ENCODE measurements at places on chromosomes 13 and 19.

GRCh38 chr13:99749271-99750019, 222.1 kb downstream of the ZIC5 start:
- no peak for DNase-seq

GRCh38 chr13:93398167-93399035, 171.8 kb downstream of the GPC6 start:
- no peak for DNase-seq

GRCh38 chr13:42039457-42039945, 8.9 kb upstream of the DGKH start:
- peak; percentile 44 for DNase-seq

GRCh38 chr13:93224535-93224934, 2.1 kb upstream of the GPC6 start:
- no peak for DNase-seq

GRCh38 chr13:28501547-28501946, 6.6 kb upstream of the FLT1 start:
- DNase-seq, result no peak

DNA sequence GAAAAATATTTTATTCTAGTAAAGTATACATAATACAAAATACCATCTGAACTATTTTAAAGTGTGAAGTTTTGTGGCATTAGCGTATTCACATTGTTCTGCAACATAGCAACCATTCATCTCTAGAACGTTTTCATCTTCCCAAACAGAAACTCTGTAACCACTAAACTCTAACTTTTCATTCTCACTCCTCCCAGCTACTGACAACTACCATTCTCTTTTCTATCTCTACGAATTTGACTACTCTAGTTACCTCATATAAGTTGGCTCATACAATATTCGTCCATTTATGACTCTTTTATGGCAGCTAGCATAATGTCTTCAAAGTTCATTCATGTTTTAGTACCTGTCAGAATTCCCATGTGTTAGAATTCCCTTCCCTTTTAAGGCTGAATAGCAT, 150.5 kb upstream of the MIR17HG start:
- no peak for DNase-seq

DNA sequence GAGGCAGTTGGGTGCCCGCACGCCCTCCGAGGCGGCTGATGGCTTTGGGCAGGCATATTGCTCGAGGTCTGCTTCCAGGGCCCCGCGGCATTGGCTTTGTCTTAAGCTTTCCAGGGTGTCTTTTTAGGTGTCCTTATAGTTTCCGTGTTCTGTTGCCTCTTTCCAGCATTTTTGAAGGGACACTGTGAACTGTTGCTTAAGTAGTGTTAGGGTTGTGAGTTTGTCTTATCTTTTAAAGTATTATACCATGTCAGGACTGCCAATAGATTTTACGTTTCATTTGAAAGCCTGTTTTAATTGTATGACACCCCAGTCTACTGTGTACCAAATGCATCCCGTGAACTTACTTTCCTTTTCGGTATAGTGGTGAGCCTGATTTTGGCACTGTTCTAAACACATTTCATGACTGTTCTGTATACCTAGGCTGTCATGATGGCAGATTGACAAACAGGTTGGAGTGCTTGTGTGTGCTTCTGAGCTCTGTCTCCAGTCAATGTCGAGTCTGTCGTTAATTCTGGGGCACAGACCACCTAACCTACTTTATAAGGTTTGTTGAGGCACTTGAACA, 656 bp downstream of the PCCA start:
- no peak for DNase-seq

- DNase-seq, result peak; percentile 85
These were observed 14.0 kb upstream of the GPR4 start for GRCh38 chr19:45615795-45616703.

GRCh38 chr13:110950819-110951570, 36.1 kb upstream of the ANKRD10 start:
- DNase-seq, result no peak

DNA sequence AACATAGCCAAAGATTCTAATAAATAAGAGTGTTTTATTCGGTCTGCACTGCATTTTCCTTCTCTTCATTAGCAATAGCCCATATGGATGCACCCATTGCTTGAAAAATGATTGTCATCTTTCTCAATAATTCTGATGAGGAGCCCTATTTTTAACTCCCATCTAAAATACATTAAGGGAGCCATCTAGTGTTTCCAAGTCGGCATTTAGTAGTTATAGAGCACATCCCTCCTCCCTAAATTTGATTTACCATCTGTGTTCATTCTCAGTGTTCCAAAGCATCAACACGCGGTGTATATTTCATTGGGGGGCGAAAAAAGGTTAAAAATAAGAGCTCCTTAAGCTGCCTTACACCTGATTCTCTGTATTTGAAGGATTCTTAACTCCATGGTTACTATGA, 119.2 kb upstream of the IPO5 start:
- no peak for DNase-seq

GRCh38 chr13:111004444-111004843, 89.6 kb upstream of the ANKRD10 start:
- no peak for DNase-seq

- no peak for DNase-seq
These were observed 229.6 kb upstream of the HTR2A start for GRCh38 chr13:47126432-47126831.

GRCh38 chr19:38442736-38443135, 9.2 kb downstream of the RYR1 start:
- no peak for DNase-seq

DNA sequence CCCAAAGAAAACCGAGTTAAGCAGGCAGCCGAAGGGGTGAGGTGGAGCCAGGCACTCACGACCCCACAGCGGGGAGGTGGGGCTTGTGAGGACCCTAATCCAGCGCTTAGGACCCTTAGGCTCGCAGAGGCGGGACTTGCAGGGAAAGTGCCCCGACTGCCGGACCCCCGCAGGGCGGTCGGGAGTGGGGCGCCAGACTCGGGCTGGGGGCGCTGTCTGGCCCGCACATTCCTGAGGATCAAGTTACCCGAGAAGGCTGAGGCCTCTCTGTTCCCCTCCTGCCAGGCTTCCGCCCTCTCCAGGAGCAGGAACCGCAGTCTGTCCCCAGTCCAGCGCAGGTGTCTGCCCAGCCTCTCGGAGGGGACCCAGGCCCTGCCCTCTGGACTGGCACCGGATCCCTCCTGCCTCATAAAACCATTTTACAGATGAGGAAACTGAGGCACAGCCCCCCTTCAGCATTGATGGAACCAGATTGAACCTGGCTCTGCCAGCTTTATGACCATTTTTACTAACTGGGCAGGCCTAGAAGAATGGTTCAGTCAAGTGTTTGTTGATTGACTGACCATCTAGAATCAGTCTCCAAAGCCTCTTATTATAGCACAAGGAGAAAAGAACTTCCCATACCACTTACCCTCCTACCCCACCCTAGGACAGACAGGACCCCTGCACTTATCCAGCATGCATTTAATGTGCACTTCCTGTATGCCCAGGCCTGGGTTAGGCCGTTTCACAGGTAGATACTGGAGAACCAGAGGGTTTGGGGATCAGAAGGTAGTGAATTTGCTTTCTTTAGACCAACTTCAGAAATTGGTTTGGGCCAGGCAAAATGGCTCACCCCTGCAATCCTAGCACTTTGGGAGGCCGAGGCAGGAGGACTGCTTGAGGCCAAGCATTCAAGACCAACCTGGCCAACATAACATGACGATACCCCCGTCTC, 6.7 kb upstream of the JUND start:
- DNase-seq, result no peak

DNA sequence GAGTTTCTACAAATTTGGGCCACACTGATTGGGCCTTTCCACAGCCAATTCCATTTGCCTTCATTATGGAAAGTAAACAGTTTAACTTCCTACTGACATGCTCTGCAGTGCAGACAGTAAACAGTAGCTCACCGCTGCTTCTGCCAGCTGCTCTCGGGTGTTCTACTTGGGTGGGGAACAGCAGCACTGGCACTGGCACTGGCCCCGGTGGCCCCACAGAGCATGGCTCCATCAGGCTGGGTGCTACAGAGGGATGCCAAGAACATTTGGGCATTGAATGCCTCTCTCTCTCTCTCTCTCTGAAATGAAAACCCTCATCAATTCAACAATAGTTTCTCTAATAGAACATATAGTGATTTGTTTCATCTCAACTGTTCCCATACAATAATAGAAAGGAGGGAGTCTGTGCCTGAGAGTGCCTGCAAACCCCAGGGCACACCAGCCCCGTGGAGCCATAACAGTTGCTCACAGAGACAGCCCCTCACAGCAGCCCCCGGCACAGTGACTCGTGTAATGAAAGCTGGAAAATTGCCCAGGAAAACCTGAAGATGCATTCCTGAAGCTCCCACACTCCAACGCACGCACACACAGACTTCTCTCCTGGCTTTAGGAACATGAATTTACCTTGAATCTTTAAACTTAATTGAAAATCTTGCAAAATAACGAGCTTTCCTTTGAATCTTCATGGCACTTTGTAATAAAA, 38.2 kb upstream of the GJB6 start:
- DNase-seq, result no peak

GRCh38 chr13:28120317-28120716, 18.0 kb upstream of the PAN3 start:
- DNase-seq, result peak; percentile 29

DNA sequence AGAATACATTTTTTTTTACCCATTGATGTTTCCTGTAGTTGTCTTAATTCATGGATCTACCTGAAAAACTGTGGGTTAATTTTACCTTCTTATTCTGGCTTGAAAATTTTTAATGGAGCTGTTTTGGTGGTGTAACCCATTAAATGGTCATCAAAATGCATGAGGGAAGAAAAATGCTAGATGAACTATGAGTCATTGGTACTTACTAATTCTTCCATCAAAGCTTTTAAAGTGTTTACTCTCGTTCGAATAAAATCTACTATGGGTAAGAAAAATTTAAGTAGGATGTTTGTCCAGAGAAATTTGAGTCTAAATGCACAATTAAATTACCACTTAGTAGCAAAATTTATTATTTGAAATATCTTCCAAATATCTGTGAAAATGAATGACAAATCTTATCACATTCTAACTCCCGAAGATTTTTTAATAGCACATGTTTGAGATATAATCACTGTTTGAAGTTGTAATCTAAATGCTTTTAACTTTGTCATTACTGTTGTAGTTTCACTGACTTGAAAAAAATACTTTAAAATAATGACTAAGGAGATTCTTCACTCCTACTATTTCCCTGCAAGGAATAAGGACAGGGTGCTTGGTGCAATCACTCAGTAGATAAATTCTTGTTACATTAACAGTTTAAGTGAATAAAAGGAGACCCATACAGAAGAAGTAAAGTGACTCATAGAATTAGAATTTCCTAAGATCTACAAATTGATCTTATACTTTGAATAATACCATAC, 437.7 kb downstream of the IRS2 start:
- DNase-seq, result no peak

DNA sequence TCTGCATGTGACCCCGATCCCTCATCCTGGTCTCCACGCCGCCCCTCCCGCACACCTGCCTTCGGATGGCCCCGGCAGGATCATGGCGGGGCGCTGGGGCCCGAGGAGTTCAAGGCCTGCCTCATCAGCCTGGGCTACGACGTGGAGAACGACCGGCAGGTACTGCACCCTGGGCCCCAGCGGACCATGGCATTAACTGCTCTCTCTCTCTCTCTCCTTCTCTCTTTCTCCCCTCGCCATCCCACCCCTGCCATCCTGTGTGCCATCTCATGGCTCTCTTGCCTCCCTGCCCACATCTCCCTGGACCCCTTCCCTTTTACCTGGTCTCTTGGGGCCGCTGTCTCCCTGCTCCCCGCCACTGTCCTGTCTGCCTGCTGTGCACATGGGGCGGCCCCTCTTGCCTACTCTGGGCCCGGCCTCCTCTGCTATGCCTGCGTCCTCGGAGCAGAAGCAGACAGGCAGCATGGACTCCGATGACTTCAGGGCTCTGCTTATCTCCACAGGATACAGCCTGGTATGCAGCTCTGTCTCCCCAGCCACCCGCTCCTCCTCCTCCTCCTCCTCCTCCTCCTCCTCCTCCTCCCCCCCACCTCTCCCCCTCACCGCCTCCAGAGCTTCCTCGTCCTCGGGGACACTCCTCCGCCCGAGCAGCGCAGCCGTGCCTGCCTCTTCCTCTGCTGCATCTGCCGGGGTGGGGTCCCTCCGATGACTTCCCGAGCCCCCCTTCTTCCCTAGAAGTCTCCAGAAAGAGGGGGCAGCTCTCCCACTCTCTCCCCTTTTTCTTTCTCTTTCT, 16.2 kb downstream of the CAPN12 start:
- DNase-seq, result no peak

GRCh38 chr13:59305896-59306295, 857.8 kb downstream of the DIAPH3 start:
- DNase-seq, result no peak

GRCh38 chr19:54201980-54202379, 1.3 kb downstream of the RPS9 start:
- DNase-seq, result no peak

DNA sequence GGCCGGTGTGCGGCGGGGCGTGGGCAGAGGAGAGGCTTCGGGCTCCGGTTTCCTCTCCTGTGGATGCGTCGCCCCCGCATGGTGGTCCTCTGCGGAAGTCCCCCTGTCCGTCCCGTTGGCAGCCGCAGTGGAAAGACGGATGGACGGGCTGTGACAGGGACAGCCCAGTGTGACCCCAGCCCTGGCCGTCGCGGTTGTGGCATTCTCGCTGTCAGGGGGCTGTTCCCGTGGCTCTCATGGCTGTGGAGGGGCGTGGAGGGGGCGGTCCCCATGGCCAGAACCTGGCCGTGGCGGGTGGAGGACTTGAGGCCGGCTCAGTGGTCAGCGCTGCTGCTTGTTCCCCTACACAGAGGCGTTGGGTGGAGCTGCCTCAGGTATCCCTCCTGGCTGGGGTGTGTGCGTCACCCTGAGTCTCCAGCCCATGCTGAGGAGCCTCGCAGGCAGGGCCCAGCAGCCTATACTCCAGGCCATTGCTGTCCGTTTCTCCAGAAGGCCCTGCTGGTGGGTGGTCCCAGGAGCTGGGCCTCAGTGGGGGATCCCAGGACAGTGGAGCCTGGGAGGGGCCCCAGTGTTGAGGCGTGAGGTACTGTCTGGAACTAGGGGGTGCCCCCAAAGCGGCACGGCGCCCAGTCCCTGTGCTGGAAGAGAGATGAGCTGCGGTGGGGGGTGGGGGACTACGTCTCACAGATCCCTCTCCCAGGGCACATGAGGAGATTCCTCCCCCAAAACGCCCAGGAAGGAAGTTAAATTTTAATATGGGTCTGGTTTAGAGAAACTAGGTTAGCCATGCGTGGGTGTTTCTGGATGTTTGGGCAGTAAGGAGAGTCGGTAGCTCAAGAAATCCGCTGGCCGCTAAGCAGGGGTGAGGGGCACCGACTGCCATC, 20.3 kb downstream of the CSNK1G2 start:
- DNase-seq, result no peak

DNA sequence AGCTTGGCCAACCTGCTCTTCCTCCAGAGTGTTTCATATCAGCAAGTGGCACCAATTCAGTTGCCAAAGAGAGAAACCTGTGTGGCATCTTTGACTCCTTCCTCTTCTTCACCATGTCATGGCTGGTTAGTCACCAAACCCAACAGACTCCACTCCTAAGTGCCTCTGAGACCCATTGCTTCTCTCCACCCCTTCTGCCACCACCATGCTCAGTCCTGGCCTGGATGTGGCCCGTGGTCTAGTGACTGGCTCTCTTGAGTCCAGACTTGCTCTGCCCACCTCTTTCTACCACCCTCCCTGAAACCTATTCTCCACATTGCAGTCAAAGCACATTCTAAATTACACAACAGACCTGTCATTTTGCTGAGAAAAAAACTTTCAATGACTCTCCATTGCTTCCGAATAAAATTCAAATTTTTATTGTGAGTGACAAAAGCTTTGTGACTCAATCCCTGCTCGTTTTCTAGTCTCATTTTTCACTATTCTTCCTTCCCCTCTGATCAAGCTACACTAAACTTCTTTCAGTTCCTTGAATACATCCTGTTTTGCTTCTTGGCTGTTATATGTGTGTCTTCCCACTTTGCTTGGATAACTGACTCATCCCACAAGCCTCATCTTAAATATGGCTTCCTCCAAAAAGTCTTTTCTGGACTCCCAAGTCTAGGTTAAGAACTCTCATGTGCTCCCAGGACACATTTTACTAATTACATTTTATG, 12.0 kb upstream of the TNFSF11 start:
- DNase-seq, result peak; percentile 91
